Stimulated activated CD4-positive, alpha-beta T cell treated with anti-CD3 and anti-CD28 coated beads, Interleukin-1b, Interleukin-23, amount 100 ng/mL, for 4 hours (primary cell): ENCODE measurements at places on chromosomes 7 and 10.

- no peak for DNase-seq
Observed at GRCh38 chr10:58903071-58903470, 273.4 kb upstream of the PHYHIPL start.

DNA sequence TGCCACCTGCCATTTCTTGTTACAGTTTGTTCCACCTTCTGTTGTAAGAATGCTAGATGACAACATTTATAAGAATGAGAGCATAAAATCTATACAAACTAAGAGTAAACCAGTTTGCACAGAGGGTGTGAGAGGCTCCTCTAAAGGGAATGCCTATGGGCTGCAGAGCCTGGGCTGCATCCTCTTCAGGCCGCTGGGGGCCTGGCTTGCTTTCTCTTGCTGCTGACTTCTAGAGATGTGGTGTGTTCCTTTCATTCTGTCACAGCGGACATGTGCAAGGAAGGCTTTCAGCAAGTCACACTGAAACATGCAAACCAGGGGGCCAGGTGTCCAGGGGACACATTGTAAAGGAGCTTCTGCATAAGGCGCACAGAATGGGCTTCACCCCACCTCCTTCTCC, 7.1 kb upstream of the ATP6V1F start:
- no peak for DNase-seq

GRCh38 chr7:95974108-95974507, 201.8 kb downstream of the DYNC1I1 start:
- DNase-seq, result no peak

DNA sequence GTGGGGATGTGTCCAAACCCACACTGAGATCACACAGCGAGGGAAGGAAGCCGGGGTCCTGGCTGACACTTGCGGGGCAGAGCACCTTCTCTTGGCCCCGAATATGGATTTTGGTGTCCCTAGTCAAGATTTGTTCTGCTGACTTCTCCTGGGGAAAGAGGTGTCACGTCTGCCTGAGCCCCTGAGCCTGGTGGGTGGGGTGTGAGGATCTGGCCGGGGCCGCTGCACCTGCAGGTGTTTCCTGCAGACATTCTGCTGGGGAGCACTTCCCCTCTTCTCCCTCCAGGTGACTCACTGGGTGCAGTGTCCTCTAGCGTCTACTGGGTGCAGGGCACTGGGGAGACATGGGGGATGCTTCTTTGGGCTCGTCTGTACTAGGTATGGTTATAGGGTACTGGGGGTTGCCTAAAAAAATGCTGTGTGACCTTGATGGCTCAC, 99.2 kb downstream of the GRK5 start:
- DNase-seq, result peak; percentile 55

DNA sequence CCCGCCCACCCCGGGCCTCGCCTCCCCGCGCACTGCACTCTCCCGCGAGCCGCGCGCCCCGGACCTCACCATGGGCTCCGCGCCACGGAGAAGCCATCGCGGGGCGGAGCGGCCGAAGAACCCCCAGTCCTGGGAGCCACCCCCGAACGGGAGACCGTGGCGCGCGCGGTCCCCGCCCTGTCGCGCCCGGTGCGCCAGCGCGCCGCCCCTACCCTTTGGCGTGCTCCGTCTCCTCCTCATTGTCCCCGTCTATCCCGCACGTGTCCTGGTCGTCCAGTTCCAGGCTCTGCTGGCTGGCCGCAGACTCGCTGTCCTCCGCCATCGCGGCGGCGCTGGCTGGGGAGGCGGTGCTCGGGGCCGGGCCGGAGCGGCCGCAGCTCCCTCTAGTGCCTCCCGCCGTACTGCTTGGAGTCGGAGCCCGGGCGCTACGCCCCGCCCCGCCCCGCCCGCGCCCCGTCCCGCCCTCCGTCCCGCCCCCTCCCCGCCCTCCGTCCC, at the start of gene NMT2:
Gene NMT2, minus strand, starts transcription at position 403 of the 495 bp plus-strand sequence. Its CDS starts 81 bp downstream, at position 322.
- DNase-seq, result no peak

GRCh38 chr7:98133181-98133580, 26.5 kb downstream of the LMTK2 start:
- DNase-seq, result no peak

DNA sequence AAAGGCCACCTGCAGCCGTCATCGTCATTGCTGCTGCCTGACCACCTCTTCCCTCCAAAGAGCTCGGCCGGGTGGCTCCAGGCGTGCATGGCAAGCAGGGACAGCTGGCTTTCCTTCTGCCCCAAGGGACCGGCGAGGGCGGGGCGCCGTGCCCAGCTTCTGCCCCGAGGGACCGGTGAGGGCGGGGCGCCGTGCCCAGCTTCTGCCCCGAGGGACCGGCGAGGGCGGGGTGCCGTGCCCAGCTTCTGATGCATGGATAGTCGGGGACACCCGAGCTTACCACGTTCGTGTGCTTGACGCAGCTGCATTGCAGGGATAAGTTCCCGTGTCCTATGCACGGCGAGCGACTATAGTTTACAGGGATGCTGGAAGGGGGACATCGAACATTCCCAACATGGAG, 27.0 kb downstream of the CFAP46 start:
- no peak for DNase-seq

DNA sequence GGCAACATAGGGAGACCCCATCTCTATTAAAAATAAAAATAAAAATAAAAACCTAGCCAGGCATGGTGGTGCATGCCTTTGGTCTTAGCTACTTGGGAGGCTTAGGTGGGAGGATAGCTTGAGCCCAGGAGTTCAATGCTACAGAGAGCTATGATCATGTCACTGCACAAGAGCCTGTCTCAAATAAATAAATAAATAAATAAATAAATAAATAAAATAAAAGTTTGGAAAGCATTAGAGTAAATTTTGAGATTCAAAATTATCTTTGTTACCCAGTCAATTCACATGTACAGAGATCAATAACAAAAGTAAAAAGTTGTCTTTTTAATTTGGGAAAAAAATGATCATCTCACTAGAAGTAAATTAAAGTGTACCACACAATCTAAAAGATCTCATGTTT, 255.8 kb upstream of the MYO3A start:
- no peak for DNase-seq

DNA sequence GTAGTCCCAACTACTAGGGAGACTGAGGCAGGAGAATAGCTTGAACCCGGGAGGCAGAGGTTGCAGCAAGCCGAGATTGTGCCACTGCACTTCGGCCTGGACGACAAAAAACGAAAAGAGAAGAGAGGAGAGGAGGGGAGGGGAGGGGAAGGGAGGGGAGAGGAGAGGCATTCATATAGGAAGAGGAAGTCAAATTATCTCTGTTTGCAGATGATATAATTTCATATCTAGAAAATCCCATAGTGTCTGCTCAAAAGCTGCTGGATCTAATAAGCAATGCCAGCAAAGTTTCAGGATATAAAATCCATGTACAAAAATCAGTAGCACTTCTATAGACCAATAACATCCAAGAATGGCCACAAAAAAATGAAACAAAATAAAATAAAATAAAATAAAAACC, 120.3 kb downstream of the LMBR1 start:
- no peak for DNase-seq

DNA sequence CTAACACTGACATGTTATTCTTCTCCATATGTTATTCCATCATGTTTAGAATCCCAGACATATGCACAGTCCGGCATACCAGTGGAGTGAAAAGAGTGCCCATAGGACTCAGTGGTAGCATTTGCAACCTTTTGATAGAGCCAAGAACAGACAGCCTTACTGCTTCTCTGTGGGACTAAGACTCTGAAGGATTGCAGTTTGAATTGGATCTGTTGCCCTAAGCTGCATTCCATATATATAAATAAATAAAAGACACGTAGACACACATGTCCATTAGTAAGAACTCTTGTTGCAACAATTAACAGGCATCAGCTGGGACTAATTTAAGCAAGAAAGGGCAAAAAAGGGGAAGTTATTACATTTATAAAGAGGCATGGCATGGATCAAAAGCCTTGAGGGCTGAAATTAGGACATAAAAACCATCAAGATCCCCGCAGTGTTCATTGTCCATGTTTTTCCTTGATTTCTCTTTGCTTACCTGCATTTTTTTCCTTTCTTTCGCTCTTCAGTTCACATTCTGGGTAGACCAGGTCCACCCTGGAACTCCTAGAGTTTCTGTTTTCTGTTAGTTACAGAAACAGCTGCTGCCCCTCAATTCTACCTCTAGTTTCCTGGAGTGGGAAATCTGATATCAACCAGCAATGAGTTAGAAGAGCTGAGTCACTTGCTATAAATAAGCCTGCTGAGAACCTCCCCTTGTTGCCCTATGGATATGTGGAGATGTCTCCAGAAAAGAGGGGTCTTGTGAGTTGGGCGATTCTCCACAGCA, 132.4 kb downstream of the SORCS1 start:
- DNase-seq, result no peak

DNA sequence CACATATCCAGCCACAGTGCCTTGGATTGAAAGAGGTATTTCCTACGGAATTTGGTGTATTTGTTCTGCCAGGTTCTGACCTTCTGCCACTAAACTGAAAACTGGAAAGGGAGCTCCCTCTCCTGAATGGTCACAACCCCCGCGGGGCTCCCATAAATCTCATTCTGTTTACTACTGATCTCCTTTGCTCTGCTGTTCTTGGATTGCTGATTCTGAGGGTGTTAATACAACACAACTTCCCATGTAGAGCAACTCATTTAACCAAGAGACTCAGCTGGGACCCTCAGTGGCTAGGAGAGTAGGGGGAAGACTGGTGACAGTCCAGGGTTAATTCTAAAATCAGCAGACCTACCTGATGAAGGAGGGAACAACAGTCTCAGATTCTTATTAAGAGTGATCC, 662.9 kb downstream of the INHBA start:
- no peak for DNase-seq

DNA sequence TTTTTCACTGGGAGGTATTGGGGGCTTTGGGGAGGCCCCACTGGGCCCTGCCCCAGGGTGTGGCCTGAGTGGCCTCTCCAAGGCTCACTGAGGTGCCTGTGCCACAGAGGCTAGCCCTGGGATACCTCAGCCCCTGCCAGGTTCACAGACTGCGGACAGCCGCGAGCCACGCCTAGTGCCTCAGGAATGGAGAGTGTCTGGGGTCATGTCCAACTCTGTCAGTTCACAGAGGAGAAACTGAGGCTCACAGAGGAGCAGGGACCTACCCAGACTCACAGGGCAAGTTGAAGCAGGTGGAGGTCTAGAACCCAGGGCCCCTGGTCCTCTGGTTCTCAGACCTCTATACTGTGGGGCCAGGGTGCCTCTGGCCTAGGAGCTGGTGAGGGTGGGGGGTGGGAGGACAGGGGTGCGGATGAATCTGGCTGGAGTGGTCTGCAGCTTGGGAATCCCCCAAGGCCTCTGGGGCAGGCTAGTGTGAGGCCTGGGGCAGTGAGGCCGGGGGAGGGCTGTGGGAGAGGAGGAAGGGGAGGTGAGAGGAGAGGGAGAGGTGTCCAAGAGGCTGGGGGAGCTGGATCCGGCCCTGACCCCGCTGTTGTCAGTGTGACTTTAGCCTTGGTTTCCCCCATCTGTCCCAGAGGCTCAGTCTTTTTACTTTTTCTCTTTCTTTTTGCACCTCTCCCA, 20.0 kb downstream of the NEURL1 start:
- no peak for DNase-seq

GRCh38 chr7:14483663-14484062, 418.9 kb downstream of the DGKB start:
- DNase-seq, result no peak

- DNase-seq, result no peak
Observed at GRCh38 chr10:23404461-23404980, 34.4 kb upstream of the OTUD1 start.

DNA sequence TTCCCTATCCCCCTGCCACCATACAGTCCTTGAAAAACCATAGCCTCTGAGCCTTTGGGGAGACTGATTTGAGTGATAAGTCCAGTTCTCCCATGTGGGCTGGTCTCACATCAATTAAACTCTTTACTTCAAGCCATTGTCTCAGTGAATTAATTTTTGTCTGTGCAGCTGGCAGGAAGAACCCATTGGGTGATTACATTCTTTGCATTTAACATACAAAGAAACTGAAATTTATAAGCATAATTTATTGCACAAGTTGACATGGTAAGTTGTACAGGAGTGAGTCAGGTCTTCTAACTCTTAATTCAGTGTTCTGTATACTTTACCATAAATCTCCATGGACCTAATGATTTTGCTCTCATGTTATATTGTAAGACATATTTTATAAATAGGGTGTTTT, 1613.0 kb upstream of the LRRTM3 start:
- DNase-seq, result no peak

DNA sequence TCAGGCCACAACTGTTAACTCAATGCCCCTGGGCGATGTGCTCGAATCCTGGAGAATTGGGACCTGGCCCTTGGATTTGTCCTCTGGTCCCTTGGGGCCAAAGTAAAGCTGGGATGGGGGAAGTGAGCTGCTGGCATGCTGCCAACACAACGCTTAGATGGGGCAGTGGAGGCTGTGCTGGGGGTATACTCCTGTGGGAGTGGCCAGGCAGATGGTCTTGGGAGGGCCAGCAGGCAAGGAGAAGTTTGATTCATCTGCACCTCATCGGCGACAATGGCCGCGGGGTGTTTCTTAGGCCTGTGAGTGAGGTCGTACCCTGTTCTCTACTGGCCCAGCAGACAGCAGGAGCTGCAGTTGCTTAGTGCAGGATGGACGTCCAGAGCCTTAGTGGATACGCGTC, 139.0 kb upstream of the MTPN start:
- DNase-seq, result no peak

DNA sequence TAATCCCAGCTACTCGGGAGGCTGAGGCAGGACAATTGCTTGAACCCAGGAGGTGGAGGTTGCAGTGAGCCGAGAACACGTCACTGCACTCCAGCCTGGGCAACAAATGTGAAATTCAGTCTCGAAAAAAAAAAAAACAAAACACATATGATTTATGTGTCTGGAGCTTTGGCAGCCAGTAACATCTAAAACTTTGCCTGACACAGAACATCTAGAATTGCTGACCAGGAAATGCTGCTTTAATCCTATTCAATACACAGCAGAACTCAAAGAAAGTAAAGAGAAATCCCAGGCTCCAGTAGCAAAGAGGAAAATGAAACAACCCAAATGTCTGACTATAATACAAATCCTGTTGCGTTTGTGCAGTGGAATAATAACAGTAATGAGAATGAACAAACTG, 4.5 kb upstream of the CCDC6 start:
- no peak for DNase-seq

- DNase-seq, result no peak
Observed at GRCh38 chr10:104099941-104100340, 14.3 kb upstream of the COL17A1 start.

DNA sequence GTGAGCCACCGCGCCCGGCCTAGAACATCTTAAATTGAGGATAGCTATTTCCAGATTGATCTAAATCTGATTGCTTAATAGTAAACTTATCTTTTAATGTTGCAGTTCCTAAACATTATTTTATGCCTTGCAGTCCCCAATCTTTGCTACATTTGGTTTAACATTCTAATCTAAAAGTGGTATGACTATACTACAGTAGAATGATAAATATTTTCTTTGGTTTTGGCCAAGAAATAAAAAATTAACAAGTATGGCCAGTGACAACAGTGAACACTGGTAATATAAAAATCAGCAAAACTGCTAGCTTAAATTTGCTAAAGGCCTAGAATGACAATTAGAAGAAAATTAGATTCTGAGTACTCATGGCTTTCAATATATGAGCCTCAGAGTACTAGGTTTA, 73.5 kb downstream of the CDK6 start:
- DNase-seq, result no peak

DNA sequence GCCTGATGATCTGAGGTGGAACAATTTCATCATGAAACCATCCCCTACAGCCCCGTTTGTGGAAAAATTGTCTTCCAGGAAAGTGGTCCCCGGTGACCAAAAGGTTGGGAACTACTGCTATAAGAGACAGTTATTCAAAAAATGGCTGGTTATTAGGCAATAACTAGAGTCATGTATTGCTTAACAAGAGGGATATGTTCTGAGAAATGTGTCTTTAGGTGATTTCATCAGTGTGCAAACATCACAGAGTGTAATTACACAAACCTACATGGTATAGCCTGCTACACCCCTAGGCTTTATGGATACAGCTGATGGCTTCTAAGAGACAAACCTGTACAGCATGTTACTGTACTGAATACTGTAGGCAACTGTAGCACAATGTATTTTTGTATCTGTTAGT, 71.3 kb upstream of the CSTF2T start:
- DNase-seq, result no peak
